ENCODE measurements at places on chromosomes 3 and 15. TPM values are rescaled to one million over a fixed set of nuclear protein-coding genes. Genes with fewer than 3 reads are reported as not detected.

- DNase-seq = no peak
- no peak overlapping the region for H3K27ac ChIP-seq
- peaks cover 9% of the 10 kb centered on the region for H3K4me1 ChIP-seq
- H3K36me3 ChIP-seq = no peaks in the 10 kb centered on the region
- H3K4me3 ChIP-seq = no peak overlapping the region
Measured at GRCh38 chr3:134899786-134900185, 104.7 kb downstream of the EPHB1 start.

MESP1 gene
- total RNA-seq = 1.6 TPM

SPRED1 gene
- 0.15 TPM for total RNA-seq

- DNase-seq = no peak
- H3K27me3 ChIP-seq = no peaks in the 10 kb centered on the region
- peaks cover 15% of the 10 kb centered on the region for H3K36me3 ChIP-seq
- peak overlapping the region; percentile 46 for H3K27ac ChIP-seq
- no peak overlapping the region for H3K4me3 ChIP-seq
Measured at GRCh38 chr3:73056014-73056844, 5.2 kb upstream of the EBLN2 start.

DNA sequence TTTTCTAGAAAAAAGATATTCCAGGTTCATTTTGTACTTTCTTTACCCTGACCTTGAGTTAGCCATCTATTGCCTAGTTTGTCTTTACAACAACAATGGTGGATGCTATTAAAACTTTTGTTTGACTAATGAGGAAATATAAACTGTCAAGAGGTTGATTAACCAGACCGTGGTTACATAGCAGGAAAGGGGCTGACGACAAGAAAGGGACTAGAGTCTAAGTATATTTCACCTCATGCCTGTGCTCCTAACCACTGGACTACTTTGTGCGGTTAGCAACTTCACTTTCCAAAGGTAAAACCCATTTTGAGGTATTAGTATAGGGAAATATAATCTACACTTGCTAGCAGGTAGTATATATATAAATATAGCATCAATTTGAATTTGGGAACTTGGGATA is 327.1 kb downstream of the SATB1 start:
- no peak overlapping the region for H3K27ac ChIP-seq
- H3K36me3 ChIP-seq = no peaks in the 10 kb centered on the region
- peaks cover 10% of the 10 kb centered on the region for H3K4me1 ChIP-seq
- no peak overlapping the region for H3K4me3 ChIP-seq
- peaks cover 6% of the 10 kb centered on the region for H3K27me3 ChIP-seq

DNA sequence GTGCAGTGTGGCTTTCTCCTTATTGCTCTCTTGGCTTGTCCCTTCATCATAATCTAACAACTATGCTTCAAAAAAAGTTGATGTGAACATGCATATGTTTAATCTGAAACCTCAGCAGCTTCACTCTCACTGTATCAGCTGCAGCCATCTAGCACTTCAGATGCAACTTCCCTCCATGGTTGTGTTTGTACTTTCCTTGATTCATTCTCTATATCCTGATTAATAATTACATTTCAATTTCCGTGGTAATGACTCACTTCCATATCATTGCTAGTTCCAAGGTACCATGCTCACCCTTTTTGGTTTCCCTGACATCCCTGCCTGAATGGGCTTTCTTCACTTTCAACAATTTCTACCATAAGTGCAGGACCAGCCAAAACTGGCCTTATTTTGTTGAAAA is 51.2 kb downstream of the MDFIC2 start:
- no peaks in the 10 kb centered on the region for H3K27me3 ChIP-seq
- H3K36me3 ChIP-seq = no peaks in the 10 kb centered on the region
- no peaks in the 10 kb centered on the region for H3K4me1 ChIP-seq
- H3K4me3 ChIP-seq = no peak overlapping the region

- no peak for DNase-seq
- no peak overlapping the region for H3K27ac ChIP-seq
- no peaks in the 10 kb centered on the region for H3K36me3 ChIP-seq
- H3K4me1 ChIP-seq = no peaks in the 10 kb centered on the region
- no peak overlapping the region for H3K4me3 ChIP-seq
Measured at GRCh38 chr3:86788371-86788770, 202.6 kb downstream of the VGLL3 start.

All from activated CD4-positive, alpha-beta T cell treated with anti-CD3 and anti-CD28 coated beads, Interleukin-2, amount 10 ng/mL, durations not matched to agents 7 days and 5 days (primary cell).